Stimulated activated CD8-positive, alpha-beta memory T cell treated with anti-CD3 and anti-CD28 coated beads, Interleukin-7, amount 100 ng/mL, for 4 hours (primary cell): ENCODE measurements at places on chromosomes 6 and 20.

DNA sequence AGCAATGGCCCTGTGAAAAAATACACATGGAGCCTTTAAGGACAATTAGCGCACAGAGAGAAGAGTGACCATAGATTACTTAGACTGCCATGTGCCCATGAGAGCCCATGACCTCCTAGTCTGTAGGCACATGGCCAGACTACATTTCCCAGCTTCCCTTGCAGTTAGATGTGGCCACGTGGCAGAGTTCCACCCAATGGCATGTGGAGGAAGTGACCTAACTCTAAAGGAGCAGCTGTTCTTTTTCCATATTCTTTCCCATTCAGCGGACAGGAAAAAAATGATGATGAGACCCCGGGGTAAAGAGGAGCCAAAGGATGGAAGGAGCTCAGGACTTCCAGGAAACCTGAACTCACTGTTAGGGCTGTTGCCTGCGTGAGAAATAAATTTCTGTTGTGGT lies 116.6 kb downstream of the CBLN4 start:
- DNase-seq, result no peak

DNA sequence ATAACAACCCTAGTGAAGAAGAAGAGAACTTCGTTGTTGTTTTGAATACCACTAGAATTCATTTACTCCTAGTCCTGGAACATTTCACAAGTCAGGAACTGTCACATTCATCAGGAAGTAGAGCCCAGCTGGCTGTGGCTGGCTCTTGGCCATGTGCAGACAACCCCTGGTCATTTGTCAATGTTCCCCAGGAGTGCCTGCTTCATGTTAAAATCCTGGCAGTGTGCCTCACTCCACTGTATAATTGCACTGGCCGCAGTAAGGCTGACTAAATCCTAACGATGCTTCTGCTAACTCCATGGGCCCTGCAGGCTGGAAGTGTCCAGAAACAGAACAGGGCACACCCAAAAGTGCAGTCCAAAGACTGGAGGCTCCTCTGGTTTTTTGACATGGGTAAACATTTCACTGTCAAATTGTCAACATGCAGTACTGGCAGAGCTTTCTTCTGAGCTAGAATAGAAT lies 41.5 kb upstream of the ADGRF1 start:
- no peak for DNase-seq

GRCh38 chr6:40205004-40205403 lies 270.7 kb upstream of the MOCS1 start:
- no peak for DNase-seq

GRCh38 chr6:41736186-41736733 lies 852 bp upstream of the TFEB start:
- DNase-seq, result no peak
